ENCODE measurements at places on chromosomes 12 and 14.

- no peak for DNase-seq
Measured at GRCh38 chr14:61380984-61381383, 59.6 kb downstream of the PRKCH start.

GRCh38 chr14:84037593-84037992 is 1492.4 kb upstream of the FLRT2 start:
- no peak for DNase-seq

- no peak for DNase-seq
Measured at GRCh38 chr14:35299708-35300107, 7.5 kb downstream of the PSMA6 start.

DNA sequence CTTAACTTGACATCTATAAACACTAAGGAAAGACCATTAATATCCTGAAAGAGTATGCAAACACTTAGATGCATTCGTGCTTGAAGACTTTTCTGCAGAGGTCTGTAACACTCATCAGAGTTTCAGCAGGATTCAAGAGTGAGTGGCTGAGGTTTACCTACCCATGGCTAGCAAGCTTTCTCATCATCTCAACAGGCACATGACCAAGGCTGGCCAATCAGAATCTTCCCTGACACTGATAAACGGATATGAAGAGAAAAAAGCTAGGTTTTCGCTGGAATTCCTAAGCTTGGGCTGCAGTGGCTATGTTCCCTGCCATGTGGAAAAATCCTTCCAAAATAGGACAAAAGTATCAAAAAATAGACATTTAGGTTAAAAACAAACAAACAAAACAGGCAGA is 162.1 kb upstream of the USP15 start:
- DNase-seq = no peak

- DNase-seq = no peak
Measured at GRCh38 chr12:91940826-91941570, 204.6 kb downstream of the BTG1 start.

All from MM.1S (cell line).